ENCODE measurements at places on chromosomes 5 and 9. TPM values are rescaled to one million over a fixed set of nuclear protein-coding genes. Genes with fewer than 3 reads are reported as not detected.

DNA sequence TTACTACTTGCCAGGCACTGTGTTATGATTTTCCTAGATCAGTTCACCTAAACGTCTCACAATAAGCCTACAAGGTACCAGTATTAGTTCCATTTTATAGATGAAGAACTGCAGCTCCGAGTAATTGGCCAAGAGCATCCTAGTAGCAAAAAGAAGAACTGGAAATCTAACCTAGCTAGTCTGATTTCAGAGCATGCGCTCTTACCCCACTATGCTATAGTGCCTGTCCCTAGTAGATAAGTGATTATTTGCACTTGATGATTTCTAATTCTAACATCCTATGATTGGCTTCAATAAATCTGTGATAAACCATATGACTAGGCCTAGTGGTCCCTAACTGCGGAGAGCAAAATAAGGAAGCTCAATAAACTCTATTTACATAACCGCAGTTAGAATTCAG lies 7.1 kb upstream of the PLAC8L1 start:
- H3K4me3 ChIP-seq: no peak overlapping the region
- no peaks in the 10 kb centered on the region for H3K27me3 ChIP-seq
- peaks cover 5% of the 10 kb centered on the region for H3K4me1 ChIP-seq
- DNase-seq: no peak

Gene ZDHHC11B
- 7.5 TPM for total RNA-seq

GRCh38 chr5:1643651-1644392 lies 120.1 kb upstream of the LPCAT1 start:
- no peak overlapping the region for H3K27ac ChIP-seq
- no peak overlapping the region for H3K4me3 ChIP-seq
- H3K36me3 ChIP-seq: no peaks in the 10 kb centered on the region
- H3K4me1 ChIP-seq: peaks cover 8% of the 10 kb centered on the region

Gene LRRC70
- total RNA-seq: 1.9 TPM

- H3K27ac ChIP-seq: no peak overlapping the region
- no peak overlapping the region for H3K4me3 ChIP-seq
- H3K4me1 ChIP-seq: no peaks in the 10 kb centered on the region
- DNase-seq: no peak
- H3K36me3 ChIP-seq: no peaks in the 10 kb centered on the region
Measured at GRCh38 chr5:99191206-99191745, 262.5 kb upstream of the CHD1 start.

Gene FOXD4L6
- not detected for total RNA-seq

- H3K27ac ChIP-seq: no peak overlapping the region
- H3K4me1 ChIP-seq: no peaks in the 10 kb centered on the region
- H3K27me3 ChIP-seq: no peaks in the 10 kb centered on the region
- H3K4me3 ChIP-seq: no peak overlapping the region
Measured at GRCh38 chr5:569358-569867, 42.7 kb upstream of the CEP72 start.

DNA sequence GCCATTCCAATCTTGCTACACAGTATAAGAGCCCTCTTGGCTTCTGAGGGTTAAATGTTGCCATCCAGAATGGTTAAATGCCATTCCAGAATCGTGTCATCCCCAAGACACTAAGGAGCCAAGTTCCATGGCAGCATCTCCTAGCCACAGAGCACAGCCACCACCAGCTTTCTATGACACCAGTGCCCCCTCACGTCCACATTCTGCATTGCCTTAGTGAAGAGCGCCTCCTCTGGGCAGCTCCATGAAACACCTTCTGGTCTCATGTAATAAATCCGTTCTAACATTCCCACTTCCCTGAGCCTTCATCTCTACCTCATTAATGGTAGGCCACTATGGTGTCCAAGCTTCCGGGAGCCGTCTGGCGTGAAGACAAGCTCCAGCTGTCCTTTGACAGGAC lies 12.4 kb downstream of the CBY3 start:
- no peak overlapping the region for H3K27ac ChIP-seq
- H3K4me3 ChIP-seq: no peak overlapping the region
- H3K27me3 ChIP-seq: no peaks in the 10 kb centered on the region
- DNase-seq: no peak

GRCh38 chr9:99360026-99360425 lies 137.9 kb downstream of the SEC61B start:
- H3K27ac ChIP-seq: peak overlapping the region; percentile 92
- peaks cover 28% of the 10 kb centered on the region for H3K4me1 ChIP-seq

- H3K27ac ChIP-seq: peak overlapping the region; percentile 59
- H3K36me3 ChIP-seq: no peaks in the 10 kb centered on the region
- DNase-seq: no peak
- H3K27me3 ChIP-seq: no peaks in the 10 kb centered on the region
- H3K4me3 ChIP-seq: peak overlapping the region; percentile 66
Measured at GRCh38 chr9:133991214-133991921, 756 bp downstream of the VAV2 start.

DNA sequence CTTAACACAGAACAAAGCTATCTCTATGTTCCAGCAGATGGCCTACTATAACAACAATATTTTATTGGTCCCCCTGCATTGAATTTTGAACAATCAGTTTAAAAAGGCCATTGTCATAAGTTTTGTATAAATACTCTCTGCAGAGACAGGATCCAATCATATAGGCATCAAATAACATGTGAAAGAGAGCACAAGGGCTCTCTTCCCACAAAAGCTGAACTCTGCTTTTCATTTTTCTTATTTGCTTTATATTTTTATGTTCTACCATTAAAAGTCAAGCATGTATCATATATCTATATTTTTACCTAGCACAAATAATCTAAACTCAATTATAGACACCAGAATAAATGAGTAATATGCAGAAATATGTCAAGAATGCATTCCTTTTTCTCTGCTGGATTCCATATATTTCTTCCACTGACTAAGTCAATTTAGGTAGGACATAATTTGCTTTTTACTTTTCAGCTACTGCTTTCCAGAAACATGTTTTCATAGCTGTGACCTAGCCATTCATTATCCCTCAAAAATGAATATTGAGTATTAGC lies 143.6 kb downstream of the CDH9 start:
- no peak for DNase-seq
- no peaks in the 10 kb centered on the region for H3K36me3 ChIP-seq
- H3K4me1 ChIP-seq: no peaks in the 10 kb centered on the region
- no peak overlapping the region for H3K4me3 ChIP-seq
- H3K27ac ChIP-seq: no peak overlapping the region
- no peaks in the 10 kb centered on the region for H3K27me3 ChIP-seq

- no peak for DNase-seq
- no peak overlapping the region for H3K4me3 ChIP-seq
- no peaks in the 10 kb centered on the region for H3K36me3 ChIP-seq
Measured at GRCh38 chr5:90675222-90675621, 116.6 kb downstream of the ADGRV1 start.

DNA sequence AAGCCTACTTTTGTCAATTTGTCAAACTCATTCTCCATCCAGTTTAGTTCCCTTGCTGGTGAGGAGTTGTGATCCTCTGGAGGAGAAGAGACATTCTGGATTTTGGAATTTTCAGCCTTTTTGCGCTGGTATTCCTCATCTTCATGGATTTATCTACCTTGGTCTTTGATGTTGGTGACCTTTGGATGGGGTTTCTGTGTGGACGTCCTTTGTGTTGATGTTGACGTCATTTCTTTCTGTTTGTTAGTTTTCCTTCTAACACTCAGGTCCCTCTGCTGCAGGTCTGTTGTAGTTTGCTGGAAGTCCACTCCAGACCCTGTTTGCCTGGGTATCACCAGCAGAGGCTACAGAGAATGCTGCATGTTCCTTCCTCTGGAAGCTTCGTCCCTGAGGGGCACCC lies 71.2 kb downstream of the P4HA2 start:
- no peaks in the 10 kb centered on the region for H3K4me1 ChIP-seq
- H3K4me3 ChIP-seq: no peak overlapping the region
- H3K27ac ChIP-seq: no peak overlapping the region
- no peaks in the 10 kb centered on the region for H3K36me3 ChIP-seq

All from right atrium auricular region (tissue), 2 donors.